HEK293T (cell line): ENCODE measurements at places on chromosomes 1 and 21.

GRCh38 chr21:44630440-44630839 is 3.5 kb downstream of the KRTAP10-9 start:
- no peak for DNase-seq

DNA sequence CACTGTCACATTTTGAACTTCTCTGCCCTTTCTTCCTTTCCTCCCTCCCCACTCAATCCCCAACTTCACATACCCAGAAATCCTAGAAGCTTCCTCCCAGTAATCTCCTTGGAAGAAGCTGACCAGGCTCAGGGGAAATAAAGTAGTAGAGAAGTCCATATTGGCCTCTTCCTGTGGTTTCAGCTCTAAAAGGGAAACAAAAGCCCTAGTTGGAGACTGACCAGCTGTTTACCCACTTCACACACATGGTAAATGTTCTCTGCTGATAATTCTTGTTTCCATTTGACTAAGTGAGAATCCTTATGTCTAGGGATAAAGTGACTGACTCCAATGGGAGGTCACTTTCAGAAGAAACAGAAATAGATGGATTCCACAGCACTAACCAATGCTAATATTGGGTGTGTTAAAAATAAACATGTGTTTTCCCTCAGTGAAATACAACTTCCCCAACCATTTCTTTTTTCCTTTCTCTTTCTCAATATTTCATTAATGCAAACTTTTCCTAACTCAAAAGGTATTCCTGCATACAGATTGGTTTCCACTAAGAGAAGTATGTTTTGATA is 178.9 kb upstream of the DPT start:
- DNase-seq = no peak

- DNase-seq = no peak
Measured at GRCh38 chr1:22782406-22782805, 71.8 kb downstream of the EPHB2 start.

GRCh38 chr1:208531003-208531750 is 287.0 kb upstream of the PLXNA2 start:
- no peak for DNase-seq

GRCh38 chr1:214448536-214448935 is 102.9 kb downstream of the PTPN14 start:
- DNase-seq = no peak

- no peak for DNase-seq
Measured at GRCh38 chr1:24077278-24077978, 34.5 kb downstream of the MYOM3 start.

DNA sequence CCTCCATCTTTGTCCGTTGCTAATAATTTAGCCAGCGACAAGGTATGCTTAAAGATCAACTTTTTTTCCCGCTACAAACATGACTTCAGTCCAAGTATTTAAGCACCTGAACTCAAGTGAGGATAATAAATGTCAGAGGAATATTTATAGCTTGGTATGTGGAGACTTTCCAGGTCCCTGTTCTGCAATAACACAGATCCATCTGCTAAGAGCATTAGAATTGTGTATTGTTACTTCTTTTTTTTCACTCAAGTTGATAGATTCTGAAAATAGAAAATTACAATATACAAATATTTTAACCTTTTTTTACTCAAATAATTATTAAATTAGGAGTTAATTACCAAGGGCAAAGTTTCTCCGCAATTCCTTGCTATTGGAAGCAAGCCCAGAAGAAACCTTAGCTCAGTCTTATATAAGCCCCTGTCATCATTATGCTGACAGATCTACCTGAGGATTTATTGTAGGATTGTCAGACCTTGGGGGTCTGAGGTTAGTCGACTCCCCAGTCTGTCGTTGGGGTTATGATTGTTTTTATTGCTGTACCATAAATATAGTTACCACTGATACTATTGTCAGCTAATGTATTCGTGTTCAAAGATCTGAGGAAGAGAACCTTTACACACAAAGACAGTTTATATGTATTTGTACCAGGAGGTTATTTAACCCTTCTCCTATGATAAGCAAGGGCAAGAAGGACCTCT is 337.9 kb downstream of the TBX15 start:
- no peak for DNase-seq

- no peak for DNase-seq
Measured at GRCh38 chr21:31356440-31356839, 12.4 kb upstream of the TIAM1 start.

DNA sequence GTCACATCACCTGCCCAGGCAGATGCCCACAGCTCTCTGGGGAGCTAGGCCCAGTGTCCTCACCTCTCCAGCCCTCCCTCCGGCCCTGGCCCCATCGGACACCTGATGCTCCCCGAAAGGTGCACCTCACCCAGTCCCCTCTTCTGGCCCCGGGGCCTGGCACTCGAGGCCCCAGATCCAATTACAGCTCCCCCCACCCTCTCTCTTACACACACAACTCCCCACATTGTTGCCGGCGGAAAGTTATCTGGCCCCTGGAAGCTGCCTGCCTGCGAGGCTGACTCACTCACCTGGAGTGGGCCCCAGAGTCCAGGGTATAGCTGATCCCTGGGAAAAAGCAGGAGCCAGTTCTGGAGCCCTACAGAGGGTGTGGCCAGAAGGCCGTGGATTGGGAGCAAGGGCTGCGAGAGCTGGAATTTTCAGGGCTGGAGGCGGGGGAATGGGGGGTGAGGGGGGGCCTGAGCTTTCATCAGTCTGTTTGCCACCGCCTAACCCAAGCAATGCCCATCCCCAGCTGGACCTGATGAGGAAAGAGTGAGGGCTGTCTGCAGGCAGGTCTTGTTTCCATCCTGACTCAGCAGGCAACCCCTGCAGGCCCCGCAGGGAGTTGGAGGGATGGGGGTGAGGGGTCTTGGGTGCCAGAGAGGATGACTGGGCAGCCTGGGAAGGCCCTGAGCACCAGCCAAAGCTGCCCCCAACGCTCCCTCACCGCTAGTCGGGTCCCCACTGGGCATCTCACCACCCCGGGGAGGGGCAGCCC is 948 bp downstream of the FBXO2 start:
- no peak for DNase-seq

GRCh38 chr1:18041102-18041501 is 66.5 kb upstream of the IGSF21 start:
- no peak for DNase-seq

DNA sequence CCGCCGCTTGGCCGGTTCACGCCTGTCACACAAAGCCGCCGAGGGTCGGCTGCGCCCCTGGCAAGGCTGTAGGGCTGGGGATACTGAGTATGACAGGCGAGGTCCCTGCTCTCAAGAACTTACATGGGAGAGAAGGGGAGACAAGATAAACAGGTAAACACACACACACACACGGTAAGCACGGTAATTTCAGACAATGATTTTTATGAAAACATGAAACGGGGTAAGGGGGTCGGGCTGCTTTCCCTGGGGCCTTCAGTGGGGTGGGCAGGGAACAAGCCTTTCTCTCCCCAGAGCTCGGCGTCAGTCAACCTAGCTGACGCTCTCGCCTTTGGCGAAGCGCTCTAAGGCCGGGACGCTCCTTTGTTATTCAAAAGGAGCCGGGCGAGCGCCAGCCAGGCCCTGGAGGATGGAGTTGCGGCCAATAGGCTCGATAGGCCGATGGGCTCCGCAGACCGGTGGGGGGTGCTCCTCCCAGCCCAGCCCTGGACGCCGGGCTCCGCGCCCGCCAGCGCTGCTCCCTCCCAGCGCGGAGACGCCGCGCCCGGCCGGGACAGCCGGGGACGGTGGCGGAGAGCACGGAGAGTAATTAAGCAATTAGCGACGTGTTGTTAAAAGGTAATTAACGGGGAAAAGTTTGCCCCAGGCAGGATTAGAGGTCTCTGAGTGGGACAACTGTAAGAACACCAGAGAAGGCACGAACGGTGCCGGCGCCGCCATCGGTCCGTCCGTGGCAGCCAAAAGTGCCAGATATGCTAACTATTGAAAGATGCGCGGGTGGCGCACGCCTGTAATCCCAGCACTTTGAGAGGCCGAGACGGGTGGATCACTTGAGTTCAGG is 950 bp upstream of the INKA2 start:
- DNase-seq = peak; percentile 72

- no peak for DNase-seq
Measured at GRCh38 chr1:246418565-246419312, 88.3 kb downstream of the SMYD3 start.

- no peak for DNase-seq
Measured at GRCh38 chr1:173864179-173864867, 3.5 kb downstream of the GAS5 start.

- no peak for DNase-seq
Measured at GRCh38 chr1:153661111-153661708, 2.7 kb downstream of the SNAPIN start.

- no peak for DNase-seq
Measured at GRCh38 chr1:203173566-203173965, 2.1 kb downstream of the MYBPH start.

GRCh38 chr1:95041491-95042165 is 31.1 kb downstream of the ALG14 start:
- peak; percentile 70 for DNase-seq

GRCh38 chr1:230865062-230865817 is 3.1 kb downstream of the C1orf198 start:
- DNase-seq = no peak

DNA sequence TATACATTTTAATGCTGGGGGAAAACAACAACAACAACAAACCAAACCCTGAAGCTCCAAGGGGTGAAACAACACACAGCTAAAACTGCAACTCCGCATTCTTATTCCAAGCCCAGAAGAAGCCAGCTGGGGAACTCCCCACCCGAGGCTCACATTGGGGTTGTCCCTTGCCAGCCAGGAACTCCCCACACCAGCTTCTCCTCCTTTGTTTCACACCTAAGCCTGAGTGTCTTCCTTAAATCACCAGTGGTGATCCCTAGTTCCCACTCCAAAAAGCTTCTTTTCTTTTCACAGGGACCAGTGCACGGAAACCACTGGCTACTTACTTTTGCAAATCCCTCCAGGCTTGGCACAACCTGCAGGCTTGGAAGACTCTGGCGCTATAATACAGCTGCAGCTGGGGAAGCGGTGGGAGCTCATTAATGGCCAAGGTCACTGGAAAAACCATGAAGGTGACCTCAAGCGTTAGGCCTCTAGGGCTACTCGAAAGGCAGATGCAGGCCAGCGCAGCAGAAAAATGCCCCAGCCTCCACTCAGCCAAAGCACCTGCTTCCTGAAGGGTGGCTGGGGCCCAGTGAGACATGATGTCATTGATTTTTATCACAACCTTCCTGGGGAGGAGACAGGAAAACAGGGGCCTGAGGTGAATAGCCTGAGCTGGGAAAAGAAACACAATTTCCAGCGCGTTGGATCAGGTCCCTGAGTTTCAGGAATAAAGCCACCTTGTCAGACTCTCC is 40.1 kb downstream of the TLR5 start:
- DNase-seq = peak; percentile 30

DNA sequence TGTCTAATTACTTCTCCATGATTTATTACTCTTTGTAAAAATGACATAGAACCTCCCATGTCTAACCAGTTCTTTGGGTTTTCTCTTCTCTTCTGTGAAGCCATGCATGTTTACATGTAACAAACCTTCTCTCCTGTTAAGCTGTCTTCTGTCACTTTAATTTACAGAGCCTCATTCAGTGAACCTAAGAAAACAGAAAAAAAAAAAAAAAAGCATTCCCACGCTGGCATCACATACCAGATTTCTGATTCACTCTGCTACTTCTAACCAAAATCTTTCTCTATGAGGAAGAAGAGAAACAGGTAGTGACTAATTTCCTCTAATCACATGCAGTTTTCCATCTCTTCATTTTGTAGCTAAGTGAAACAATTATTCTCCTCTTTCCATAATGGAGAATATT is 141.4 kb upstream of the CXADR start:
- no peak for DNase-seq

DNA sequence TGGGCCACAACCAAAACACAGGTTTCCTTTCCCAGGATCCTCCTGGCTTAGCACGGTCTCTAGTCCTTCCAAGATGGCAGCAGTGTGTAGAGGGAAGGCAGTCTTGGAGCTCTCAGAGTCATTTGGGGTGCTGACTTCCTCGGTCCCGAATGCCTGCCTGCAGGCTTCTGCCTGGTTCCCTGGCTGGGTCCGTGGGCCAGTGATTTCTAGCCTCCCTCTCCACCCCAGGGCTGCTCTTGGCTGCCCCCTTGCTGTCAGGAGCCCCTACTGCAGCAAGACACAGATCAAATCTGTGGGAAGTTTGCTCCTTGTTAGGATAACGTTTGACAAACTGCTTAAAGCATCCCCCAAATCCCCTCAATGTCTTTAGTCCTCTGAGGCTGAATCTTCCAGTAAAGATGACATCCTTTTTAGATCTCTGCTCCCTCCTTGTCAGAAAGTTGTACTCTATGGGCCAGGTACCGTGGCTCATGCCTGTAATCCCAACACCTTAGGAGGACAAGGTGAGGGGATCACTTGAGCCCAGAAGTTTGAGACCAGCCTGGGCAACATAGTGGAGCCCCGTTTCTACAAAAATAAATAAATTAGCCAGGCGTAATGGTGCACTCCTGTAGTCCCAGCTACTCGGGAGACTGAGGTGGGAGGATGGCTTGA is 272.5 kb downstream of the RRAGC start:
- DNase-seq = peak; percentile 79

DNA sequence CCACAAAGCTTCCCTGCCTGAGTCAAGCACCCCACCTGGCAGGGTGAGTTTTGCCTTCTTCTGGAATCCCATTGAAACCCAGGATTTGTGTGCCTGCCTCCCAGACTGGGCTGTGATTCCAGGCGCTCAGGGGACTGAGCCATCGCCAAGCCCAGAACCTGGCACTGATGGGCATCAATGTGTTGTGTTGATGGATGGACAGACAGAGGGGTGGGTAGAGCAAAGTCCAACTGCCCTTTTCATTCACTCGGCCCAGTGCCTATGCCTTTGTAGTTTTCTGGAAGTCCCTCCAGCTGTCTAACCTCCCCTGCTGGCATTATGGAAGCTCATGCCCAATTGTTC is 66.0 kb upstream of the LAPTM5 start:
- DNase-seq = no peak

DNA sequence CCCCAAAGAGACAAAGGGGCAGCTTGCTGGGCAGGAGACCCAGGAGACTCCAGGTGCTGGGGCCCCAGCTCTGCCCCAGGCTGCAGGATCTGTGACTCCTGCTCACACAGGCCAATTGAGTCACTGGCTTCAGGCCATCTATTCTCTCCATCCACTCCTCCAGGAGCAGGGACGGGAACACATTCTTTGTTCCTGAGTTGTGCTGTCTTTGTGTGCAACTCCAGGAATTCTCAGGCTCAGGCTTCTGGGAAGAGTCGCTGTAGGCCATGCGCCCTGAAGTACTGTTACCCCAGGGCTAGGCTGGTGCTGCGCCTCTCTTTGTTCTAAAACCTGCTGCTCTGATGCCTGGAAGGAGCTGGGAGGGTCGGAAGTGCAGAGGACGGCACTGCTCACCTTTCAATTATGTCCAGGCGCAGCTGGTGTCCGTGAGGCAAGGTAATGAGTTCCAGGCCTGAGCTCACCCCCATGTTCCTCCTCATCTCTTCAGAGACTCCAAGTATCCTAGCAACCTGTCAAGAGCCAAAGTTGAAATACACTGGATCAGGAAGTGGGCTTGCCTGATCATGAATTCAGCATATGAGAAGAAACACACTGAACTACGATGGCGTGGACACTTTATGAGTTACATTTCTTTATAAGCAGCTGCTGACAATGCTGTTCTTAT is 105.9 kb downstream of the BCAR3 start:
- DNase-seq = no peak
